Glutamatergic neuron (in vitro differentiated cells): ENCODE measurements at places on chromosomes 3 and 15. TPM values are rescaled to one million over a fixed set of nuclear protein-coding genes. Genes with fewer than 3 reads are reported as not detected.

- H3K4me1 ChIP-seq, result no peaks in the 10 kb centered on the region
- no peak for DNase-seq
- no peak overlapping the region for H3K4me3 ChIP-seq
These were observed 9.9 kb downstream of the FILIP1L start for GRCh38 chr3:100104442-100104798.

GRCh38 chr3:149333176-149333859 lies at the start of gene TM4SF18:
TSS of gene TM4SF18 (minus strand) at chr3:149333636. CDS start at chr3:149333382, 254 bp downstream.
- DNase-seq, result no peak
- H3K4me1 ChIP-seq, result no peaks in the 10 kb centered on the region
- H3K36me3 ChIP-seq, result no peaks in the 10 kb centered on the region
- no peak within 1 kb of the TSS for H3K4me3 ChIP-seq
- no peaks in the 10 kb centered on the region for H3K27me3 ChIP-seq

GRCh38 chr15:101398247-101398646 lies 91.3 kb downstream of the PCSK6 start:
- H3K27ac ChIP-seq, result no peak overlapping the region
- no peaks in the 10 kb centered on the region for H3K36me3 ChIP-seq
- H3K4me3 ChIP-seq, result no peak overlapping the region
- H3K27me3 ChIP-seq, result no peaks in the 10 kb centered on the region
- DNase-seq, result no peak

DNA sequence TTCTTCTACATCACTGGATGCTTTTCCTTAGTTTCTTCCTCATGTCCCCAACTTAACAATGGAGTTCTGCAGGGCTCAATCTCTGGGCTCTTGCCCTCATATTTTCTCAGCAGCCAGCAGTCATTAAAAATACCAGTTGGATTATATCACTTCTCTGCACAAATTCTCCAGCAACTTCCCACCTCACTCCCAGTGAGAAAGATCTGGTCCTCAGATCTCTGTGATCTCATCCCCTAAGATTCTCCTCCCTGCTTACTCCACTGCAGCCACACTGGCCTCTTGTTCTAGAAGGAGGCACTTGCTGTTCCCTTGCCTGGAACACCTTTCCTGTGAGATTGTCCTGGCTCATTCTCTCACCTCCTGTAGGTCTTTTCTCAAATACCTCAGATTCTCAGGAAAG lies 6.1 kb downstream of the ERICH6 start:
- no peaks in the 10 kb centered on the region for H3K4me1 ChIP-seq
- H3K27me3 ChIP-seq, result no peaks in the 10 kb centered on the region
- no peak overlapping the region for H3K4me3 ChIP-seq
- peaks cover 5% of the 10 kb centered on the region for H3K36me3 ChIP-seq
- DNase-seq, result no peak

DNA sequence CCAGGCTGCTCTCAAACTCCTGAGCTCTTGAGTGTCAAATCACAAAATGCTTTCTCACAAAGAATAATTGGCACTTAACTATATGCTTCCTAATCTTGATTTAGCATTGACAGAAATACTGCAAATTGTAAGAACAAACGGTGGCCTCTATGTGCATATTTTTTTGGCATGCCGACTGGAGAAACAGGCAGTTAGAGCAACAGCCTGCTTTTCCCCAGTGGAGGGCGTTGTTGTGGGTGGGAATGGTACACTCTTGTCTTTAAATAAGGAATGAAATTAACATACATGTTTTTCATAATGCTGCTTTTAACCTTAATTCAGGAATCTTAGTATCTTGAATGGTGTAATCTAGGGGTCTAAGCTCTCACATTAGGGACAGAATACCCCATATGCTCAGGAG lies 31.1 kb upstream of the SV2B start:
- DNase-seq, result no peak
- H3K4me1 ChIP-seq, result peaks cover 5% of the 10 kb centered on the region
- H3K27ac ChIP-seq, result no peak overlapping the region
- H3K27me3 ChIP-seq, result no peaks in the 10 kb centered on the region

DNA sequence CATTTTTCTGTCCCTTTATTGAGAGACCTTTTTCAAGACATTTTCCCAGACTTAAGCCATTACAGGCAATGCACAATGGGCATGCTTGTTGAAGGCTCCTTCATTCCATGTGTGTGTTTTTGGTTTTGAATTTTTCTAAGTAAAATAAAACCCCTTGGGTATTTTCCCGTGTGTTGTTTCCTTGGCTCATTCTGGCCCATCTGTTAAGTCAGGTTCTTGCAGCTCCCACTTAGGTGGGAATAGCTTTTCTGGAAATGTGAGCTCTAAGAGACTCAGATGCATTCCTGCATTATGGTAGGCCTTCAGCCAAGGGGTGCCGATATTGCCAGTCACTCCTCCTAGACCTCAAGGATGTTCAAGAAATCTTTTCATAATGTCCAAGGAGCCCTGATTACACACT lies 314.9 kb downstream of the CACNA2D3 start:
- no peak overlapping the region for H3K4me3 ChIP-seq
- H3K4me1 ChIP-seq, result peaks cover 9% of the 10 kb centered on the region
- H3K27ac ChIP-seq, result no peak overlapping the region
- H3K27me3 ChIP-seq, result peaks cover 3% of the 10 kb centered on the region
- no peak for DNase-seq

DNA sequence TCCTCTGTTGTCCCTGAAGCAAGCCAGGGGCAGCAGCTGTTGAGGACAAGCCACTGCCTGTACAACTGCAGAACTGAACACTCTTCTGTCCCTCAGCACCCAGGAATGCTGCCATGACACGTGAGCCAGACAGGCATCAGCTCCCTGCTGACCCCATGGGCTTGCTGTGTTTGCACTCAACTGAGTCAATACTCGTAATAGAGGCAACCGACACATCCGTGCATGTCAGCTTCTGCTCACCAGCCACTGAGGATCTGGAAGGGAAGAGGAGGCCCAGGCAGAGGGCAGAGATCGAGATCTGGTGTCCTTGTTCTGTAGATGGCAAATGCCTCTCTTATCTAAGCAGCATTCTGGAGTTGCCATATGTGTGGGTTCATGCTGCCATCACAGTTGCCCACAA lies 54.3 kb upstream of the SEC61A1 start:
- no peak for DNase-seq
- no peak overlapping the region for H3K27ac ChIP-seq
- H3K27me3 ChIP-seq, result no peaks in the 10 kb centered on the region
- H3K4me3 ChIP-seq, result no peak overlapping the region

DNA sequence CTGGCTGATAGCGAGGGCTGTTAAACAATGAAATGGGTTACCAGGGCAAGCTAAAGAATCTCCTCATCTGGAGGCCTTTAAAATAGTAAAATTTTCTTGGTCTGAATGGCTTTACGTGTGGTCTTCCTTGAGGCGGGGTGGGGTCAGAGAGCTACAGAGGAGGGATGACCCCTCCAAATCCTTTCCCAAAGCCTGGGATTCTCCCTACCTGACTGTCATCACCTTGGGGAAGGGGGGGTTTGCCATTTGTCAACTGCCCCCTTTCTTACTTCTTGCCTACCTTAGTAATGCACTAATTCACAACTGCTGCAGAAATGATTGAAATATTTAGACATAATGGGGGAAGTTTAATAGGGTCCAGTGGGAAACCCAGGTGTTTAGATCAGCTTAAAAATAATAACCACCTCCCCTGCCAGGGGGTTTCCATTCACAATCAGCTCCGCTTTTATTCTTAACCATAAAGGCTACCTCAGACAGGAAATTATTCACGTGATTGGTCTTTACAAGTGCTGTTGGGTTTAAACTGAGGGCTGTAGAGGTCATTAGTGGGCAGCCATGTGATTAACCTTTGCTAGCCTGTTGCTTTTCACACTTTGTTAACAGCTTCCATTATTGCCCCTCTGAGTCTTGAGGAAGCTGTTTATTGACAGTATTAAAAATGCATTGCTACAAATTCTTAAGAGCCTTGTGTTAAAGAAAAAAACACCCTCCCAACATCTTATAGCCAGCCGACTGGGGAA lies 276.5 kb upstream of the ATP11B start:
- no peak overlapping the region for H3K4me3 ChIP-seq
- no peaks in the 10 kb centered on the region for H3K27me3 ChIP-seq
- no peaks in the 10 kb centered on the region for H3K4me1 ChIP-seq
- DNase-seq, result no peak
- no peak overlapping the region for H3K27ac ChIP-seq
- H3K36me3 ChIP-seq, result no peaks in the 10 kb centered on the region

GRCh38 chr3:59160133-59160746 lies 110.4 kb upstream of the CFAP20DC start:
- H3K4me1 ChIP-seq, result no peaks in the 10 kb centered on the region
- no peaks in the 10 kb centered on the region for H3K27me3 ChIP-seq
- H3K27ac ChIP-seq, result no peak overlapping the region
- H3K4me3 ChIP-seq, result no peak overlapping the region
- no peak for DNase-seq
- H3K36me3 ChIP-seq, result no peaks in the 10 kb centered on the region

DNA sequence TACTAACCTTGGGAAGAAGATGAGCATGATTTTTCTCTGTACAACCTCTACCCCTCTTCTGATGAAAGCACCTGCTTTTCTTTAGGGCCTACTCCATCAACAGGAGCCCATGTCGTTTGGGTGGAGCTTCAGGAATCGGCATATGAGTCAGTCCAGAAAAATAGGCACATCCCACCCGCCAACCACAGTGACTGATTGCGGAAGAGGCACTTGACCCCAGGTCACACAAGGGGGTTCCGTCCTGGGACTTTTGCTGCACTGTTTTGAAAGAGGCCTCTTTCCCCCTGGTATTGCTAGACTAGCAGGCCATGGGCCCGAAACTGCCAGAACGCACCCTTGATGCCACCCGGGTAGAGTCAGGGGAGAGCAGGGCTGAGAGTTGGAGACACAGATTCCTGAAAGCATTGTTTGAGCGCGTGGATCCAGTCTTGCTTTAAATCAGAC lies 19.3 kb upstream of the NRROS start:
- no peak for DNase-seq
- peak overlapping the region; percentile 97 for H3K27ac ChIP-seq
- H3K4me1 ChIP-seq, result peaks cover 13% of the 10 kb centered on the region

GRCh38 chr3:48596676-48597407 lies 1.7 kb upstream of the COL7A1 start:
- peaks cover 12% of the 10 kb centered on the region for H3K4me1 ChIP-seq
- peak; percentile 10 for DNase-seq
- H3K36me3 ChIP-seq, result peaks cover 5% of the 10 kb centered on the region

GRCh38 chr3:181555681-181556080 lies 156.0 kb upstream of the SOX2 start:
- no peak for DNase-seq
- H3K27ac ChIP-seq, result peak overlapping the region; percentile 48

- H3K36me3 ChIP-seq, result no peaks in the 10 kb centered on the region
- H3K27me3 ChIP-seq, result peaks cover 51% of the 10 kb centered on the region
- no peak for DNase-seq
- no peak overlapping the region for H3K4me3 ChIP-seq
- no peak overlapping the region for H3K27ac ChIP-seq
These were observed 710 bp downstream of the MECOM start for GRCh38 chr3:169662843-169663160.

DNA sequence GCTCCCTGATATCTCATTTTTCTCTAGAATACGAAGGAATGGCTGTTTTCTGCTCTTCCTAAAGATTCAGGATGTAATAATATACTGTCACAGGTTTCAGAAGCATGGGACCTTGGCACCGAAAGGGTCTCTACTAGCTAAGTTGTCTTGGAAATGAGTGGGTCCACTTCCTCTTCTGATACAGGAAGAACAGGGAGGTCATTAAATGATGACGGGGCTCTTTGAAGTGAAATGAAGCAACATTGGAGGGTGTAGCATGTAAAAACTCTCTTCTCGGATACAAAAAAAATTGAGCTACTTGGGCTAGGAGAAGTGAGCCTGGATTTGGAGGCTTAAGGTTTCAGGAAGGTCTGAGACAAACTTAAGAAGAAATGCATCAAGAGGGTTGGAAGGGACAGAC lies 349.8 kb upstream of the TPRG1 start:
- H3K27ac ChIP-seq, result no peak overlapping the region
- H3K36me3 ChIP-seq, result no peaks in the 10 kb centered on the region
- DNase-seq, result no peak
- H3K4me3 ChIP-seq, result no peak overlapping the region
- peaks cover 6% of the 10 kb centered on the region for H3K27me3 ChIP-seq

- H3K36me3 ChIP-seq, result no peaks in the 10 kb centered on the region
- H3K4me3 ChIP-seq, result no peak overlapping the region
- H3K27me3 ChIP-seq, result peaks cover 3% of the 10 kb centered on the region
- no peak for DNase-seq
- no peaks in the 10 kb centered on the region for H3K4me1 ChIP-seq
- H3K27ac ChIP-seq, result no peak overlapping the region
These were observed 31.3 kb upstream of the SETMAR start for GRCh38 chr3:4271834-4272233.

DNA sequence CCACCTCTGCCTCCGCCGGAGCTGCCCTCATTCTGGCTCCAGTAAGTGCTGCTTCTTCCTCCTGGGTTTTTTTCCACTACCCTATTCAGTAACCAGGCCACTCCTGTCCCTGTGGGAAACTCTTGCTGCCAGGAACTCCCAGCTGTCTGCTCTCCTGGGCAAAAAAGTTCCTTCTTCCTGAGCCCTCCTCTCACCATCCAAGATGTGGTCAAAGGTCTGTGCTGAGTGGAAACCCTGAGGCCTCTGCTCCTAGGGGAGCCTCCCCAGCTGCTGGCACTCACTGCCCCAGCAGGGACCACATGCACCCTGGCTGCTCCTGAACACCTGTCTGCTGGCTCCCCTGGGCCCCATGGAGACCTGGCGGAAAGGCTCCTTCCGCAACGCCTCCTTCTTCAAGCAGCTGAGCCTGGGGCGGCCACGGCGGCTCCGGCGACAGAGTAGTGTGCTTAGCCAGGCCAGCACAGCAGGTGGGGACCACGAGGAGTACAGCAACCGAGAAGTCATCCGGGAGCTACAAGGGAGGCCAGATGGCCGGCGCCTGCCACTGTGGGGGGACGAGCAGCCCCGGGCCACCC lies 454 bp downstream of the C15orf62 start:
- no peaks in the 10 kb centered on the region for H3K36me3 ChIP-seq
- DNase-seq, result peak; percentile 78
- H3K4me1 ChIP-seq, result peaks cover 34% of the 10 kb centered on the region
- H3K4me3 ChIP-seq, result peak overlapping the region; percentile 71

GRCh38 chr3:190690246-190690645 lies 172.2 kb downstream of the GMNC start:
- peaks cover 1% of the 10 kb centered on the region for H3K27me3 ChIP-seq
- DNase-seq, result no peak
- no peak overlapping the region for H3K4me3 ChIP-seq
- no peak overlapping the region for H3K27ac ChIP-seq
- no peaks in the 10 kb centered on the region for H3K36me3 ChIP-seq
- no peaks in the 10 kb centered on the region for H3K4me1 ChIP-seq

DNA sequence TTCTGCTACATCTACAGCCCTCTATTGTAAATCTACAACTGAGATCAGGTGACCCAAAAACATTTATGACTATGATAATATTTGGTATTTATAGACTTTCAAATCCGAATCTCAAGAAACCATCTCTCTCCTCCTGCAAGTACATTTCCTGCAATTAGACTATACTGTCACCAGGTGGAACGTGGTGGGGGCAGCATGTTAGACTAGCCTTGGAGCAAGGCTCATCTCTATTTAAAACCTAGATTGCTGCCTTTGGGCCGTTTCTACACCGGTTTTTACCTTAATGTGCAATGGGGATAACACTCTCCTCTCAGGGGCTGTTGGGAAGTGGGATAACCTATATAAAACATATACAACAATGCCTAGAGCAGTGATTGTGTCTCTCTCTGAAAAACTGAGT lies 3.8 kb upstream of the KATNBL1 start:
- no peaks in the 10 kb centered on the region for H3K4me1 ChIP-seq
- no peak overlapping the region for H3K27ac ChIP-seq
- no peak for DNase-seq
- H3K4me3 ChIP-seq, result no peak overlapping the region

TMEM212 gene
- total RNA-seq, result not detected

ZMAT3 gene
- 14.0 TPM for total RNA-seq

MUC4 gene
- 2.5 TPM for total RNA-seq

ISG20 gene
- total RNA-seq, result 1.1 TPM

SV2B gene
- total RNA-seq, result 7.1 TPM

MTHFS gene
- total RNA-seq, result 3.8 TPM
